ENCODE measurements at places on chromosomes 1 and 21. TPM values are rescaled to one million over a fixed set of nuclear protein-coding genes. Genes with fewer than 3 reads are reported as not detected.
A peak's percentile ranks its signal among the peaks of the same experiment; 100 is the strongest.

ADORA1 gene
- total RNA-seq: 0.94 TPM

DNA sequence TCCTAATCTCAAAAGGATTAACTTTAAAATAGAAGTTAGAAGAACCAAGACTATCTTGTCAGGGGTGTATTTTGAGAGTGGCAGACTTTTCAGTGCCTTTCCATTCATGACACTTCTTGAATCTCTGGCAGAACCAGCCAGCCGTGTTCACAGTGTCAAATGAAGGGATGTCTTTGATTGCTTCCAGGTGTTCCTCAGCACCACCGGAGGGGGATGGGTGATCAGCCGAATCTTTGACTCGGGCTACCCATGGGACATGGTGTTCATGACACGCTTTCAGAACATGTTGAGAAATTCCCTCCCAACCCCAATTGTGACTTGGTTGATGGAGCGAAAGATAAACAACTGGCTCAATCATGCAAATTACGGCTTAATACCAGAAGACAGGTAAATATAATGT is 32.3 kb downstream of the FMO1 start:
- DNase-seq: no peak

DNA sequence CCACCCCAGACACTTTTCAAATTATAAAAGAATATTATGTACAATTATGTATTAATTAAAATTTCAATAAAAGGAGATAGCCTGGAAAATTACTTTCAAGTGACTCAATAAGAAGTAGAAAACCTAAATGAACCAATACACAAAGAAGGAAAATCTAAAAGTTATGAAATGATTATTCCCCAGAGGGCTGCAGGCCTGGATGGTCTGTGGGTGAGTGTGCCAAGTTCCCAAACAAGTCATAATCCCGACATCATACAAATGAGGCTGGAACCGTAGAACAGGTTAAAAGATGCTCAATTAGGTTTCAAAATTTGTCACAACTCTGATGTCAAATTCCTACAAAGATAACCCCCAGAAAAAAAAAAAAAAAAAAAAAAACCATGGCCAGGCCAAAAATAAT is 12.7 kb downstream of the SPATC1L start:
- DNase-seq: no peak

- no peak for DNase-seq
These were observed 104.8 kb upstream of the IPO9 start for GRCh38 chr1:201724039-201724765.

GRCh38 chr1:241157435-241157834 is 199.6 kb downstream of the RGS7 start:
- DNase-seq: no peak

- no peak for DNase-seq
These were observed 5.8 kb upstream of the LORICRIN start for GRCh38 chr1:153253693-153254092.

DNA sequence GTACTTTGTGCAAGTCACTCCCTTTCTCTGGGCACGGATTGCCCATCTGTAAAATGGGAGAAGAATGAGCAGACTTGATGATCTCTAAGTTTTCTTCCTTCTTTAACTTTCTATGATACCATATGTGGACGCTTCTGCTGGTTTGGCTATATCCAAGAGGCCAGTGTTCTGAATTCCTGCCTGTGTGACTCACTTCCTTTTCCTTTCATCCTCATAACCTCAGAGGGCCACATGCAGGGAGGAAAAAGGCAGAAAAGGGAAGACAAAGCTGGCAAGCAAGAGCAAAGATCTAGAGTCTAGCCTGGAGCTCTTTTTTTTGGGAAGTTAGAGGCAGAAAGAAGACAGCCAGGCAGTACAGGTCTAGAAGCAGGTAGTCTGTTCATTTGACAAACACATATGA is 151.2 kb downstream of the OMA1 start:
- peak; percentile 78 for DNase-seq

- DNase-seq: no peak
These were observed 4.8 kb upstream of the WNT9A start for GRCh38 chr1:227952374-227953021.

DNA sequence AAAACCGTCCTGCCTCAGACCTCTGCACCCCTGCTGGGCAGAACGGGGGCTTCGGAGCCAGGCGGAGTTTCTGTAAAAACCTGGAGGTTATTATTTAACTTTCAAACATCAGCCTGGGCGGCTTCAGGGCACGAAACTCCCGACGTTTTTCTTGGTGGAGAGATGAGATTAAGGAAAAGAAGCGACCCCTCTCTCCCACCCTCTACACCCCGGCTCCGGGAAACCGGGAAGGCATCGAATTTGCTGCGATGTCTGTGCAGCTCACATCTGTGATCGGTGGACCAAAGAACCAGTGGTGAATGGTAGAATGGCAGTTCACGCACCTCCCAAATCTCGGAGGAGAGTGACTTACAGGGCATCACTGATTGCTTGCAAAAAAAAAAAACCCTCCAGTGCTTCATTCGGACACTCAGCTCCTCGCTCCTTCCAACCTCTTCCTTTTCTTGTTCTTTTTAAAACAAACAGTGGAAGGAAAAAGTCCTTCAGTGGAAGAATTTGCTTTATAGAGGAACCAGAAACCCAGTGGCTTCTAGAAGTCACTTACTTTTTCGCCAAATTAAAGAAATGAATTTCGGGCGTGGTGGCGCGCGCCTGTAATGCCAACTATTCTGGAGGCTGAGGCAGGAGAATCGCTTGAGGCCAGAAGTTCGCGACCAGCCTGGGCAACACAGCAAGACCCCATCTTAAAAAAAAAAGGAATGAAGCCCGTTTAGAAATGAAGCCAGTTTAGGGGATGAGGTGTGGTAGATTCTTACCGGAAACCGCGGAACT is 884 bp downstream of the PHACTR4 start:
- peak; percentile 49 for DNase-seq

GRCh38 chr1:116540088-116540487 is 30.7 kb downstream of the CD58 start:
- no peak for DNase-seq

- no peak for DNase-seq
These were observed 73.0 kb downstream of the DHRS3 start for GRCh38 chr1:12544992-12545391.

SHE gene
- not detected for total RNA-seq

- DNase-seq: no peak
These were observed 5.6 kb downstream of the MAP10 start for GRCh38 chr1:232810856-232811255.

- DNase-seq: no peak
These were observed 26.5 kb downstream of the OSBPL9 start for GRCh38 chr1:51643362-51643761.

- DNase-seq: no peak
These were observed 273.1 kb downstream of the DPYD start for GRCh38 chr1:97647776-97648175.

TNFSF4 gene
- total RNA-seq: not detected

- DNase-seq: no peak
These were observed 87.1 kb downstream of the FGGY start for GRCh38 chr1:59383963-59384362.

DNA sequence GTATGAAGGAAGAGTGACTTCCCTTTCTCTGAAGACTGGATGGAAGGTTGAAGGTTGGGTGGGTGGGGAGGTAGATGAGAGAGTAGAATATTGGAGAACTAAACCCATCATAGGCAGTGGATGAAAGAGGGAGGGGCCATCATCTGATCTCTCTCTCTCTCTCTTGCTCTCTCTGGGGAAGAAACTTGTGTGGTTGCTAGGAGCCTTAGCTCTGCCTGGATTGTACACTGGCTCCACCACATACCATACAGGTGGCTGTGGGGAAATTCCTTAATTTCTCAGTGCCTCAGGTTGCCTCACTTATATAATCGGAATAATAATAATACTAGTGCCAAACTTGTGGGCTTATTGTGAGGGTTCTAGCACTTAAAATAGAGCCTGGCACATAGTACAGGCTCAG is 9.5 kb downstream of the XCL1 start:
- DNase-seq: no peak

GRCh38 chr1:172354291-172355274 is 65.9 kb upstream of the C1orf105 start:
- DNase-seq: no peak
